ENCODE measurements at places on chromosomes 7 and 10. TPM values are rescaled to one million over a fixed set of nuclear protein-coding genes. Genes with fewer than 3 reads are reported as not detected.

DNA sequence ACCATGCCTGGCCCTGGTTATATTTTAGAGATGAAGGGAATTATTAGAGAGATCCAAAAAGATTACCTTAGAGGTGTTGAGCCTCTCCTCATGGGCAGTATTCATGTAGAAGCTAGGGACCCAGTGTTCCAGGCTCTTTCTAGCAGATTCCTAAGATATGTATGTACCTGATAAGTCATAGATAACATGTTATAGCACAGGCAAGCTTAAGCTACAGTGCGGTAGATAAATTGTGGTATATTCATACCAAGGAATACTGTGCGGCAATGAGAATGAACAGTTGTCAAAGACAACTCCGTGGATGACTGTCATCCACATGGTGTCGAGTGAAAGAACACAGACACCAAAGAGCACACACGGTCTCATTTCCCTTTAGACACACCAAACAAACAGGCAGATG lies 53.1 kb downstream of the TACR2 start:
- H3K27ac ChIP-seq: peak overlapping the region; percentile 42
- DNase-seq: no peak
- H3K4me3 ChIP-seq: no peak overlapping the region
- H3K36me3 ChIP-seq: peaks cover 62% of the 10 kb centered on the region
- peaks cover 42% of the 10 kb centered on the region for H3K4me1 ChIP-seq
- H3K27me3 ChIP-seq: no peaks in the 10 kb centered on the region

- no peaks in the 10 kb centered on the region for H3K4me1 ChIP-seq
- DNase-seq: no peak
- H3K4me3 ChIP-seq: no peak overlapping the region
- H3K36me3 ChIP-seq: no peaks in the 10 kb centered on the region
These were observed 7.3 kb upstream of the IMPDH1 start for GRCh38 chr7:128417071-128417470.

- peaks cover 2% of the 10 kb centered on the region for H3K4me1 ChIP-seq
- H3K27me3 ChIP-seq: no peaks in the 10 kb centered on the region
- H3K27ac ChIP-seq: no peak overlapping the region
- H3K36me3 ChIP-seq: no peaks in the 10 kb centered on the region
- no peak for DNase-seq
- H3K4me3 ChIP-seq: no peak overlapping the region
These were observed 24.6 kb upstream of the SGMS1 start for GRCh38 chr10:50648089-50648934.

- H3K27ac ChIP-seq: no peak overlapping the region
- H3K4me3 ChIP-seq: no peak overlapping the region
- H3K36me3 ChIP-seq: no peaks in the 10 kb centered on the region
- no peaks in the 10 kb centered on the region for H3K27me3 ChIP-seq
These were observed 116.8 kb upstream of the ZNF32 start for GRCh38 chr10:43765516-43765915.

DNA sequence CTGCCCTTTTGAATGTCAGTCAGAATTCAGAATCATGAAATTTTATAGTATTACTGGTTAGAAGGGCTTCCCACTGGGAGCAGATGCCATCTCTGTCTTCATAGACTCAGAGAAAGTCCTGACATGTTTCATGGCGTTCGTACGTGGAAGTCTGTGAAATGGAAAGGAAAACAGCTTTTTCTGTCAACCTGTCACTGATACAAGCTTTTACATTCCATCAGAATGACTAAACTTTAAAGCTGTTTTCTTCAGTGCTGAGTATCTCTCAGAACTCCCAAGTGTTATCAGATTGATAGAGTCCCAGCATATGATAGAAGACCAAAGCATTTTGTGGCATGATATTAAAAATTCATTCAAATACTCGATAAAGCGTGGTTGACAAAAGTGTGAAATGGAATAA lies 726.7 kb upstream of the GALNT17 start:
- DNase-seq: no peak
- peak overlapping the region; percentile 10 for H3K27ac ChIP-seq
- no peak overlapping the region for H3K4me3 ChIP-seq
- H3K27me3 ChIP-seq: no peaks in the 10 kb centered on the region
- peaks cover 5% of the 10 kb centered on the region for H3K4me1 ChIP-seq

- no peak for DNase-seq
- H3K27ac ChIP-seq: no peak overlapping the region
- no peaks in the 10 kb centered on the region for H3K4me1 ChIP-seq
- no peak overlapping the region for H3K4me3 ChIP-seq
- no peaks in the 10 kb centered on the region for H3K36me3 ChIP-seq
These were observed 15.4 kb downstream of the FGF8 start for GRCh38 chr10:101760510-101760909.

ACSM6 gene
- 5.1 TPM for total RNA-seq
